Femur (tissue), 1 donor: ENCODE measurements at places on chromosomes 3 and 15.

- DNase-seq: no peak
These were observed 86.9 kb upstream of the TCF12 start for GRCh38 chr15:56831467-56832005.

DNA sequence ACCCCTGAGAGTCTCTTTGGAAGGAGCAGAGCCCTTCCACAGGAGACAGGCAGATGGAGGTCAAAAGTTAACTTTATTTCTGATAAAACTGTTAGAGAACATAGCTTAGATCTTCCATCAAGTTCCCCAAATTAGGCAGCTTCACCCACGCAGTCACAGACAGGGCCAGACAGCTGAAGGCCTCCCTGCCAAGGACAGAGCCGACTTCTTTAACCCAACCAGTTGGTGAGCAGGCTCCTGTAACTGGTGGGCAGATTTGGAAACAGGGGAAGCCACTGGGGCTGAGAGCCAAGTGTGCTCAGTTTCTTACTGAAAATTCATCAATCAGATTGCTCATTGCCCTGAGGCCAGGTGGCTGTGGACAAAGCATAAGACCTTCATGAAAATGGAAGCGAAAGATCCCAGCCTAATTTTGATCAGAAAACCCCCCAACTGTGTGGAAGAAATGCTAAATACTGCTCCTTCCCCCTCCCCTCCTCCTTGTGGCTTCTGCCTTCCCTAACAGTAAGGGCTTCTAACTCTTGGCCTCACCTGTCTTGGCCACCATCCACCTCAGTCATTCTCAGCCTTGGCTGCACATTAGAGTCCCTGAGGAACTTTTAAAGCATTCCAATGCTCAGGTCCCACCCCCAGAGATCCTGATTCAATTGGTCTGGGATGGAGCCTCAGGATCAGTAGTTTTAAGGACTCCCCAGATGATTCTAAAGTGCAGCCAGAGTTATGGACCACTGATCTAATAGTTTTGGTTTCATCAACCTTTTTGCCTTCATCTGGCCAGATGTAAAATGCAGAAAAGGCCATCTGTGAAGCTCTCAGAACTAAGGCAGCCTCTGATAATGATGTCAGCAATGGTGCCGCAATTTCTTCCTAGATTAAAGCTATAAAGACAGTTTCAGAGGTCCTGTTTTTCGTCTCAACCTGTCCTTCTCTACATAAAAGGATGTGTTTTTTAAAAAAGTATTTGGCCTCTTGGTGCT, 11.5 kb downstream of the CLRN1 start:
- no peak for DNase-seq

GRCh38 chr15:69298354-69298696, 387 bp upstream of the PAQR5 start:
- no peak for DNase-seq

GRCh38 chr15:29822684-29823459, 604 bp upstream of the TJP1 start:
- DNase-seq: peak; percentile 80

GRCh38 chr3:77667901-77668300, 628.0 kb downstream of the ROBO2 start:
- DNase-seq: no peak

GRCh38 chr3:72628065-72628464, 220.2 kb downstream of the SHQ1 start:
- no peak for DNase-seq

- DNase-seq: no peak
These were observed 29.4 kb downstream of the POLR2M start for GRCh38 chr15:57735891-57736290.

DNA sequence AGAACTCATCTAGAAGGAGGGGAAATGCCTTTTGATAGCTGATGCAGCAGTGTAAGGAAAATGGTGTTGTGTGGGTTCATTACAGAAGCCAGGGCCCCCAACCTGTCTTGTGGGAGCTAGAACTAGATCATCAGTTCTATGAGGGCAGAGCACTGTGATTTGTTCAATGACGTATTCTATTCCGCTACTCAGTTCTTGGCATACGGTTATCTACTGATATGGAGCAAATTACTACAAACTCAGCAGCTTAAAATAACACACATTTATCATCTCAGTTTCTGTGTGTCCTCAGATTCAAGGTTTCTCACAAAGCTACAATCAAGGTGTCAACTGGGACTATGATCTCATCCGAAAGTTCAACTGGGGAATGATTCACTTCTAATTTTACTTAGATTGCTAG, 250.5 kb downstream of the FEZF2 start:
- DNase-seq: no peak
